ENCODE measurements at places on chromosomes 16 and 17.

- no peak for DNase-seq
These were observed 15.0 kb upstream of the PRSS27 start for GRCh38 chr16:2734844-2735515.

- DNase-seq: no peak
These were observed 19.8 kb downstream of the SPHK1 start for GRCh38 chr17:76404256-76404655.

- no peak for DNase-seq
These were observed 64.3 kb downstream of the IGF2BP1 start for GRCh38 chr17:49061524-49061943.

DNA sequence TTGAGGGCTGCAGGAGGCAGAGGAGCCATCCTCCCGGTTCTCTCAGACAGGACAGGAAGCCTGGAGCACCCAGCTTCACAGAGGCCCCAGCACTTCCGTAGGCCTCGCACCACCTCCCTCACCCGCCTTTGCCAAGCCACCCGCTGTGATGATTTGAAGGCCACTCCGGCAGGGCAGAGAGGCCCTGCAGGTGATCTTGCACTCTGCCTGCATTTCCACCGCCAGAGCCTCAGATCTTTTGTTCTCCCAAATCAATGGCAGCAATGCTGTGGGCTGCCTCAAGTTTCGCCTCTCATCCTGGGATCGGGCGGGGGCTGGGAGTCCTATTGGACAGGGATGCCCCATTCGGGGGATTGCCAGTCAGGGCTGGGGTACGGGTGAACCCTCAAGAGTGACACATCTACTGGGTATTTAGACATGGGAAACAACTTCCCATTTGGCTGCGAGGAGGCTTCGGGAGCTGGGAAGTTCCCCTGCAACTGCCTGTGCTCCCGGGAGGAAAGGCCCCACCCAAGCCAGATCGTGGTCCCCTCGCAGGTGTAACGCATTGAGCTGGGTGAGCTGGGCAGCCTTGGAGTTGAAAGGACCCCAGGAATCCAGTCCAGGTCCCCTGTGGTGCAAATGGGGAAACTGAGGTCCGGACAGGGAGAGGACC, 34.8 kb upstream of the PEMT start:
- DNase-seq: no peak

GRCh38 chr16:947255-947921, 23.4 kb downstream of the LMF1 start:
- DNase-seq: no peak

Data from right forelimb (tissue), 1 donor.